NCI-H187 treated with DMSO at 0.1 percent for 48 hours (cell line): ENCODE measurements at places on chromosomes 5 and 9.

DNA sequence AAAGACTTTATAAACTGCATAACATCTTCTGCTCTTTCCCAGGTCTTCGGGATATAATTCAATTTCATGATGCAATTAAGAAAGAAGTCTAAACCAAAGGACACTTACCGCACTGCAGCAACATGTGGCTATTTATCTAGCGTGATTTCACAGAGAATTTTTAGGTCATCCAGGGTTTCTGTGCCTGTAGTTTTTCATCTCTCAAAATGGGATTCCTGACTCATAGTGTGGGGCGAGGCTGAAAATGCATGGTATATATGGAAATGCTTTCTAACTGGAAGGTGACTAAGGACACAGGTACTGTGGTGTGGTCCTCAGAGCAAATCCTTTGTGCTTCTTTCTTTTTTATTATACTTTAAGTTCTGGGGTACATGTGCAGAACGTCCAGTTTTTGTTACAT lies 557.7 kb upstream of the KLF4 start:
- no peak for DNase-seq

DNA sequence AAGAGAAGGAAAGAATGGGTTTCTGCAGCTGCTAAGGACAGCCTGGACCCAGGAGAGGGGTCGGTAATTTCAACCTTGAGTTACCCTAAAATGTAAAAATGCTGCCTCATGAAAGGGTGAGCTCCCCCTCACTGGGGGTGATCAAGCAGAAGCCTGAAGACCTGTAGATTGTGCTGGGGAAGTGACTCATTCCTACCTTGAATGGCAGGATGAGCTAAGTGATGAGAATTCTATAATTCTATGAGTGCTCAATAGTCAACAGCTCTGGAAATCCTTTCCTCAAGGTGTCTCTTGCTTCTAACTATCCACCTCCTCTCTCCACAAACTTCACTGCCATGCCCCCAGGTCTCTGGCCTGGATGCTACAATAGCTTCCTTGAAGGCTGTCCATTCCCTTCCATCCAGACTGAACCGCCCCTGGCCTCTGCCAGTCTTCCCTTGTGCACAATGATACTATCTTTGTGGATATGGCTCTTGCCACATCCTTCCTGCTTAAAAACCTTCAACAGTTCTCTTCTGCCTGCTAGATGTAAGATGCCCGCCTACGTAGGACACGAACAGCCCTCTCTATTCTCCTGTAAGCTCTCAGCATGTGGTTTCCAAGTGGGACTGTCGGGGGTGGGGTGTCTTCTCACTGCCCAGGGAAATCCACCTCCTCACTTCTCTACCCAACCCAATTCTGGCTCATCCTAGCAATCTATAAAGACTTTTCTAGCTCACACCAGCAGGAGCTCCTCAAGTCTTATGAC lies 50.6 kb downstream of the PTPN3 start:
- no peak for DNase-seq

DNA sequence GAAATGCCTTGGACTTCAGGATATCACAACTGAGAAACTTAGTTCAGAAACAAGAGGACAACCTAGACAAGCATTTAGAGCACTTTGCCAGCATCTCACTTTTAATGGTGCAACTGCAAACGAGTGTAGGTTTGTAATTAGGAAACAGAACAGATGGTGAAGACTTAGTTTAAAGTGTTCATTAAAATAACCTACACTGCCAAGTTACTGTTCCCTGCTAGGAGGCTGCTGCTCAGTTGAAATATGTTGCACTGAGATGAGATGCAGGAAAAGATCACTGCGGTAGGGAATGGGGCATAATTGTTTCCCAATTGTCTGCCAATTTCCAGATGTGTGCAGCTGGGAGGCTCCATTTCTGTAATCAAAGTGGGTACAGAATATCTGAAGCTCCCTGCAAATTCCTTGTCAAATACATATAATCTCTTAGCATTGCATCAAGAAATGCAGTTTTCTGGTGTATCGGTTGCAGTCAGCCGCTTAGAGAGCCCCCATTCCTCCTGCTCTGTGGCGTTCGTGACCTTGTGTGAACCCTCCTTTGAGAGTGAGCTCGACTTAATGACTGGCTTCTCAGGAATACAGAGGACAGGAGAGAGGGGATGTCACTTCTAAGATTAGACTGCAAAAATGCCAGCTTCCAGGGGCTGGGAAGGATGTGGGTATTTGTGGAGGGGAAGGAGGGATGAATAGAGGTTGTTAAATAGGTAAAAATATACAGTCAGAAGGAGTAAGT lies 448.9 kb downstream of the MED10 start:
- DNase-seq: no peak

GRCh38 chr5:955886-956761 lies 52.5 kb upstream of the NKD2 start:
- DNase-seq: no peak

- DNase-seq: no peak
Observed at GRCh38 chr9:89793551-89793950, 188.7 kb downstream of the GADD45G start.

GRCh38 chr9:1005043-1005667 lies 28.7 kb downstream of the DMRT3 start:
- no peak for DNase-seq

DNA sequence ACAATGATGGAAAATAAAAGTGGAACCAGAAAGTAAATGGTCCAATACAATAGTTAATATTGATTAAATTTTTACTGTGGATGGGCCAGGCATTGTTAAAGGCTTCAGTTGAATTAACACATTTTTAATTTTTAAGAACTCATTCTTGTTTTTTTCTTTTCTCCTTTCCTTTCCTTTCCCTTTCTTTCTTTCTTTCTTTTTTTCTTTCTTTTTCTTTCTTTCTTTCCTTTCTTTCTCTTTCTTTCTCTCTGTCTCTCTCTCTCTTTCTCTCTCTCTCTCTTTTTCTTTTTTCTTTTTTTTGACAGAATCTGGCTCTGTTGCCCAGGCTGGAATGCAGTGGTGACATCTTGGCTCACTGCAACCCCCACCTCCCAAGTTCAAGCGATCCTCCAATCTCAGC lies 13.3 kb upstream of the OTULINL start:
- DNase-seq: no peak

DNA sequence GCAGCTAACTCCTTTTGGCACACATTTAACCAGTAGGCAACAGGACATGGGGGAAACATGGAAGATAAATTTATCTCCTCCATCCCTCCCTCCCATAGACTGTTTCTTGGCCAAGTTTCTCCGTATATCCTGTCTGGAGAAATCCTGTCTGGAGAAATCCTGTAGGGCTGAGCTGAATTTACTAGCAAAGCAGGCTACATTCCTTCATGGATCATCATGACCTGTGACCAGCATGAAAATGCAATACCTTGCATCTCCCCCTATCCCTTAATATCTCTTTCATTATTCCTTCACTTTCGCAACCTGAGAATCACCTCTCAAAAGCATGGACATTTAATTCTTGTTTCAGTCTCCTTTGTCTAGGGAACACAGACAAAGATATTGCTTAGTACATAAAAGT lies 379.1 kb downstream of the PSAT1 start:
- no peak for DNase-seq

GRCh38 chr9:73162987-73163768 lies 11.5 kb downstream of the ANXA1 start:
- DNase-seq: no peak

GRCh38 chr5:122121479-122122465 lies 7.6 kb upstream of the ZNF474 start:
- DNase-seq: no peak

DNA sequence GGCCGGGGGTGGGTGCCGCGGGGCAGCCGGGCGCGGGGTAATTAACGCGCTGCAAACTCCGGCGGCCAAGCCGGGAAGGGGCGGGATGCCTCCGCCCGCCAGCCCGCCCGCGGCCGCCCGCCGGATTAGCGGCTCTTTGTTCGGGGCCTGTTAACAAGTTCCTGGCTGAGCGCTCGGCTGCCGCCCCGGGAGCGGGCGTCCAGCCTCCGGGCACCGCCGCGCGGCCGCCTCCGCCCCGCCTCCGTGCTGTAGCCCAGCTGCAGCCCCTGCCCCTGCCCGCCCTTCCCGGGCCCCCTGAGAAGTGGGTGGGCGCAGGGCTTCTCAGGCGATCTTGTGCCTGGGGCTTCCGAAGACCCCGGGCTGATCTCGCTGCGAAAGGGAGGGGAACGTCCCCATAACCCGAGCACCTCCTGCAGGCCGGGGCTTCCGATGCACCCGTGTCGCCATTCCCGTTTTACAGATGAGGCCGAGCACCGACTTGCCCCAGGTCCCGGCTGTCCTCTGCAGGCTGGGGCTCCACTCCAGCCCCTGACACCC lies 7.5 kb downstream of the UNC5A start:
- DNase-seq: no peak

- peak; percentile 57 for DNase-seq
Observed at GRCh38 chr9:27398982-27399653, 102.2 kb upstream of the EQTN start.

- no peak for DNase-seq
Observed at GRCh38 chr9:61673664-61674381, 484.0 kb downstream of the SPATA31A7 start.

GRCh38 chr9:137237759-137238726 lies 3.0 kb upstream of the TUBB4B start:
- peak; percentile 7 for DNase-seq

DNA sequence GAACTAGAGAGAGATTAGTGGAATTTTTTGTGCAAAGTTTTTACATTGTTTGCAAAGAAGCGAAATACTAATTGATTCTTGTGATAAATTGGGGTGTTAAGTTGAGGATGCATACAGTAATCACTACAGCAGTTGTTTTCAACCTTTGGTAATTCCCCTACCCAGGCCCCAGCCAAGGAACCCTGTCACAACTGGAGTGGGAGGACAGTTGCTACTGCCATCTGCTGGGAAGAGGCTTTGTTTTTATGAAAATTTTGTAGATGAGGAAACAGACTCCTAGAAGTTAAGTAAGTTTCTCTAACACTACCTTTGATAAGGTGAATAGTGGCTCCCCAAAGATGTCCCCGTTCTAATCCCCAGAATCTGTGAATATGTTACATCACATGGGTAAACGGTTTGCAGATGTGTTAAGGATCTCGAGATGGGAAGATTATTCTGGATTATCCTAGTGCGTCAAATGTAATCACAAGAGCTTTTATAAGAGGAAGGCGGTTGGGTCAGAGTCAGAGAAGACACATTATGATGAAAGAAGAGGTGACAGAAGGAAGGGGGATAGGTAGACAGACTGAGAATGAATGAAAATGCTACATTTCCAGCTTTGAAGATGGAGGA lies 34.0 kb upstream of the PPP1R2B start:
- DNase-seq: no peak

DNA sequence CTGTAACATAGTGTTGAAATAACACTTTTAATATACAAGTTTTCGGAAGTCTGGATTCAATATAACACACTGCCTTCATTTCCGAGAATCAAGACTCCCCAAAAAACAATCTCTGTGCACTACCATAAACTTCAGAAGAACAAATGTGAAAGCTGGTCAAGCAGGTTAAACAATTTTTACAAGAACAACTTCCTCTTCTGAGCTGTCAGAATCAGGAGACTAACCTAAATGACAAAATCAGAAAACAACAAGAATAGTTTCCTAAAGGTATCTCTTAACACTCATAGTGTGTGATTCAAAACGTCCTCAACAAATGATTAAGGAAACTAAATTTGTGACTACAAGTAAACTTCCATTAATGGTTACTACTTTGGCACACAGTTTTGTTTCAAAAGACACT lies 11.6 kb downstream of the C9orf72 start:
- no peak for DNase-seq

GRCh38 chr5:180046656-180047055 lies 24.9 kb downstream of the RNF130 start:
- DNase-seq: no peak

DNA sequence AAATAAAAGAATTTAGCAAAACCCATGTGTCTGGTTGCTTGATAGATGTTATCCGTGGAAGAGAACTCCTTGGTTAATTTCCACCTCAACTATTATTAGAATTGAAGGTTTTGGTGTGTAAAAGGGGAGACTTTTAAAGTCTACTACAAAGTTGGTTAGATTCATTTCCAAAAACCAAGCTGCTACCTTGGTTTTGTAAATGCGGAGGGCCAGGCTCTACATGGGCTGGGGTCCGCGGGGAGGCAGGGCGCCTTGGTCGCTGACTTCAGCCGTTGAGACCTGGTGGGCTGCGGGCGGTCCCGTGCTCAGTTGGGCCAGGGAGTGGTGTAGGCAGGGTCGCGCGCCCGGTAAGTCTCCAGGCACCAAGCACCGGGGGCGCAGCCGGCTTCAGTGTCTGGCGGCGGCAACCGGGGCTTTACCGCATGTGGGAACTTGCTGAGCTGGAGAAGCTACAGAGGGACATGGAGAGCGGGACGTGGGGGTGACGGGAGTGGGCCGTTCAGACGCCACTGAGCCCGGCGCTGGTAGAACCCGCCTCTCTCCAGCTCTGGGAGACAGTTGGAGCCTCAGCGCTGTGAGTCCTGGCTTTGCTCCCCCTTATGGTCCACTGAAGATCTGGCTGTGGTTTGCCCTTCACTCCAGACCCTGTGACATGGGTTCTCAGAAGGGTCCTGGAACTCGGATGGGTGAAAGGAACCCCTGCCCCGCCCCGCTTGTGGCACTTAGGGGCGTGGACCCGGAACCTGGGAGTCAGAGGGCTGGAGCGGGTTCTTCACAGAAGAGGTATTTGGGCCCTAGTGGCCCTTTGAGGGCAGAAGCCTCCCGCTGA lies 11.8 kb downstream of the NR2F1 start:
- DNase-seq: no peak

DNA sequence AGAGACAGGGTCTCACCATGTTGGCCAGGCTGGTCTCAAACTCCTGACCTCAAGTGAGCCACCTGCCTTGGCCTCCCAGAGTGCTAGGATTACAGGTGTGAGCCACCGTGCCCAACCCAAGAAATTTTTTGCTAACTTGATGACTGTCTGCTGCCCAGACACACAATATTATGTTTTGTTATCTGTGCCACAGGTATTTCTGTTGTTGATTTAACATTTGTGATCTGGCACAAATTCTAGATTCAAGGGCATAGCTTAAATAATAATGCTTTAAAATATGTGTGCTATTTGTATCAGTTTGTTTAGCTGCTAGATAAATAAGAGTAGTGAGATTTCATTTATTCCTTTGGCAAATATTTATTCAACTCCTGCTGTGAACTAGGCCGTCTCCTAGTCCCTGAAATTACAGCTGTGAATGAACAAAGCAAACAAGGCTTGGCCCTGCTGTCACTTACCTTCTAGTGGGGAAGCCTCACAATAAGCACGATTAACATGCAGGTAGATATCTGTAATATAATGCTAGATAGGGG lies 35.3 kb downstream of the GAPVD1 start:
- DNase-seq: peak; percentile 43

DNA sequence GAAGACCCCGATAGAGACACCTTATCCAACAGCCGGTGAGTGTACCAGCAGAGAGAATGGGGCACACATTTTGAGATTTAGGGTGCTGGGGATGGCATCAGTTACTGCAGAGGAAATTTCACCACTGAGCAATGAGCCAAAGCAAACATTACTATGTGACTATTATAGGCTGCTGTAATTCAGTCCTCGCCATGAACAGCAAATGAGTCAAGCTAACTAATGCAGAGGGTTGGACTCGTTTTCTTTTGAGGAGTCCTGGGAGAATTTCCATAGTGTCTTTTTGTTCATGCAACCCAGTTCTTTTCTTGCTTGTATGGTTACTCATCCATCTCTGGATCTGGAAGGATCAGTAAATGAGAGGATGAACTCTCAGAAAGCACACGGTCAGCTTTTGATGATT lies 323.8 kb downstream of the PSAT1 start:
- DNase-seq: no peak

GRCh38 chr9:82601293-82601771 lies 461.6 kb downstream of the RASEF start:
- no peak for DNase-seq

- DNase-seq: no peak
Observed at GRCh38 chr9:38687992-38688391, 31.9 kb downstream of the FAM240B start.
